Chondrocyte (in vitro differentiated cells): ENCODE measurements at places on chromosomes 1 and 21. TPM values are rescaled to one million over a fixed set of nuclear protein-coding genes. Genes with fewer than 3 reads are reported as not detected.

Gene ACKR1
- total RNA-seq, result not detected in 3 replicates

Gene LCE1F
- not detected in 3 replicates for total RNA-seq

DNA sequence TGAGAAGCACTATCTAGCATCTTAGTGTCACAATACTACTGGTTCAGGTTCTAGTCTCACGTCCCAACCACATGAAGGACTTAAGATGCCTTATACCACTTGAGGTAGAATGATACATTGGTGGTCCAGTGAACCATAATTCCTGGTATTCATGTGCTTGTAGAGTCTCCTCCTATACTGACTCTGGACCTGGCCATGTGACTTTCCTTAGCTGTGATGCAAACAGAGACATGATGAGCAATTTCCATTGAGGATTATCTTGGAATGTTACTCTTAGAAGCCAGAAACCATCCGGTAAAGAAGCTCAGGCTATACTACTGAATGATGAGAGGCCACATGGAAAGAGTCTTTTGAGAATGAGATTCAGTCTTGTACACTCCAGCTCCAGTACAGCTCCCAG is 105.7 kb downstream of the NME7 start:
- DNase-seq, result no peak

DNA sequence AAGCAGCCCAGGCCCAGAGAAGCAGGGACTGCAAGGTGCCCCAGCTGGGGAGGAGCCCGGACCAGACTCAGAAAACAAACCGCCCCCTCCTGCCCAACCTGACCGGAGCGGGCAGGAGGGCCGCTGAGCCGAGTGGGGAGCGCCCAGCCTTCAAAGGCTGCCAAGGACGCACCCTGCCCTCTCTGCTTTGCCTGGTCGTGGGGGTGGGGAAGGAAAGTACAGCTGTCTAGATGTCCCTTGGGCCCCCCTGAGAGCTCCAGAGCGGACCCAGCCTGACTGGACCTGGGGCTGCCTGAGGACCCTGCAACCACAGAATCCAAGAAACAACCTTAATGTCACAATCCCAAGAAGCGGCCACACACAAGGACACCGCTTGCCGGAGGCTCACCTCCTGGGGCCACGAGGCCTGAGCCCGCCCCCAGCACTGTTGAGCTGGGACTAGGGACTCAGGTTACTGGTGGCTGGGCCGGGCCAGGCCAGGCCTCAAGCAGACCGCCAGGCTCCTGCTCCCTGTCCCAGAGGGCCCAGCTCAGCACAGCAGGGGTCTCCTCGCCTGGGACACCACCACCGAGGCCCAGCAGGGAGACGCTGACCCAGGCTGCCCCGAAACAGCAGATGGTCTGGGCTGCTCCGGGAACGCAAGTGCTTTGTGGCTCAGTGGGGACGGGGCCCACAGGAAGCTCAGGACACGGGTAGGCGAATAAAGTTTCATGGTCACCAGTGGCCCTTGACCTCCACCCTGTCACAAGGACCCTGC is 1.4 kb downstream of the DVL1 start:
- DNase-seq, result no peak

DNA sequence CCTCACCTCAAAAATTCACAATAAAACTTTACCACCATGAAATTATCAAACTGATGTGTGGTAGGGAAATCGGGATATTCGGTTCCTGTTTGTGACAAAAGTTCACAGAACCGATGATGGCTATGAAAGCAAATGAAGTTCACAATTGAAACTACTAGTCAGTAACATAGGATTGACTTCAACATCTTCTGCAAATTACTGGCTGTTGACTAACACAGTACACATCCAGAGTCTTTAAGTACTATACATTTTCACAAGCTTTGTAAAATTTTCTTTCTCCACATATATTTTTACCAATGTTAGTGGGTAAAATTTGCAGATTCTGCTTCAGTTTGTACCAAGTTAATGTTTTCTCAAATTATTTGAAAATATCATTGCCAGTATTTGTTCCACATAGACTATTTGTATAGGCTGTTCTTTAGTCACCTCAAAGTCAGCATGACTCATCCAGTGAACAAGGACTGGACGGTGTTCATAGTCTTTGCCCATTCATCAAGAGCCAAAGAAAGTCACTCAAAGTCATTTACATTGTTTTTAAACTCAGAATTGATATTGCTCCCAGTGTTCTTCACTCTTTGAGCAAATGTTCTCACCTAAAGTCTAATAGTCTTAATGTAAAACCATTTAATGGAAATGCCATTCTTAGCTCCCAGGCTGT is 213.4 kb downstream of the USP25 start:
- no peak for DNase-seq
